ENCODE measurements at places on chromosomes 11 and 22.

GRCh38 chr11:80204021-80204420 lies 763.2 kb upstream of the TENM4 start:
- no peak for DNase-seq

DNA sequence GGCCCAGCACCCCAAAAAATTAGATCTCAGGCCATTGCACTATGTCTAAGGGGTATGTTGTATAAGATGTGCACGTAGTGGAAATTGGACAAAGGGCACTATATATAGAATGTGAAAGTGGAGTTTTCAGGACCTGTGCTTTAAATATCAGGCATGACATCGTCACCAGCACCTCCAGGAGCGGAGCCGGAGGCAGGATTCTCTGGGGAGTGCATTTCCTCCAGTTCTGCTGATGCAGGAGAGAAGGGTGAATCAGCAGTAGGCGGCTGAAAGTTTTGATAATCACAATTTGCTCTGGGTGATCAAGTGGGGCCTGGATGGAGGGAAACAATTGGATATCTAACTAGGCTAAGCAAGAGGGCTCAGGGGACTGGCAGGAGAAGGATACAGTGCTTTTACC lies 69.1 kb upstream of the NTM start:
- no peak for DNase-seq

DNA sequence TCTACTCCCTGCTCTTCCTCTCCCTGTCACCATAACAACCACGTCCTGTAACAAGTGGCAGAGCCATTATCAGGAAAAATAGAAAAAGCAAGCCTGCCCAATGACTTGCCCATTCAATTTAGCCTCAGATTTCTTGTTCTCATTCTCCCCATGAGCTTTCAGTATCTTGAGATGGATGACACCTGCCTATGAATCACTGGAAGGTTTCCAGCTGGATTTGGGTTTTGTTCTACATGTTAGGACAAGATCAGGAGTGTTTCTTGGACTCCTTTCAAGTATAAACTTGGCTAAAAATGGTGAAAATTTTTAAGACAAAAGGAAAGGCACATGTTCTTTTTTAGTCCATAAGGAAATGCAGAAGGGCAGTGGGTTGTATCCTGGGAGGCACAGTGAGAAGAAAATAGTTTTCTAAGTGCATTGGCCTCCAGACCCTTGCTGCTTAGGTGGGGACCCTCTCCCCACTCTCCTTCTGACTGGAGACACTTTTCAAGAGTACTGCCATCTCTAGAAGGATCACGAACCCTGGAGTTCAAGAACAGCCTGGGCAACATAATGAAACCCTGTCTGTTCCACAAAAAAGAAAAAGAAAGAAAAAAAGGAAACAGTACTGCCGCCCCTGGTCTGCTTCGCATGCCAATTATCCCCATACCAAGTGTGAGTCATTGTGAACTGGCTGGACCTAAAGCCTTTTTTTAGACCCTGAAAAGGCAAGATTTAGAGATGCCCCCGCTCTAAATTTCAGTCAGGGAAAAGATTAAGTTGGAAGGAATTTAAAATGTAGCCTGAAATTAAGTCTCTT lies 51.0 kb downstream of the MTNR1B start:
- no peak for DNase-seq

DNA sequence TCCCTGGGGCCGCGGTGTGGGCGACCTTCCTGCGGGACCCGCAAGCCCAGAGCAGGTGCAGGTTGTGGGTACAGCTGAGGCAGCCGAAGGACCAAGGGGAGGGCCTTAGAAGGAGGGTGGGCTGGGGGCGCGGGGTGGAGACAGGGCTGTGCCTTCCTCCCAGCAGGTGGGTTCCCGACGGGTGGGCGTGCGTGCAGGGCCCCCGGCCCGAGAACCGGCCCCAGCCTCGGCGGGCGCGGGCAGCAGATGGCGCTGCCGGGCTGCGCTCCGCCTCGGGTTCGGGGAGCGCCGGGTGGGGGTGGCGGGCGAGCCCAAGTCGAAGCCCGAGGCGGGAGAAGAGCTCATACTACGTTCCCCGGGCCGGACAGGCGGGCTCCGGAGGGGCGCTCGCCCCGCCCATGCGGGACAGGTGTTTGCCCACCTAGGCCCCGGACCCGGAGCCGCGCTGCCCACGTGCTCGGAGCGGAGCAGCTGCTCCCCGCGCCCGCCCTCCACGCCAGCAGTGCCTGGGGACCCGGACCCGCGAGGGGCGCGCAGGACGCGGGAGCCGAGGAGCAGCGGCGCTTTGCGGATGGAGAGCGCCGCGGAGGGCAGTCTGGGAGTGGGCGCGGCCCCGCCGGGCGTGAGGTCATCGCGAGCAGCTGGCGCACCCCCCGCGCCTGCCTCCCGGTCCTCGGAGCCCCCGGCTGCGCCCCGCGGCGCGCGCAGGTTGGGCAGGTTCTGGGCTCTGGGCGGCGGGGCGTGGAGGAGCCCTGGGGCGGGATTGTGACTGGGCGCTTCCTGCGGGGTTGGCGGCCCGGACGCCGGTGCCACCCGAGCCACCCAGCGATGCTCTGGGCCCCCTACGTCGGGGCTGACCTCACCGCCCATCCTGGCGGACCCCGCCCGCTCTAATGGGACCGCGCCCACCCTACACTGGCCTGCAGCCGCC lies 25.3 kb downstream of the DUSP8 start:
- peak; percentile 46 for DNase-seq

DNA sequence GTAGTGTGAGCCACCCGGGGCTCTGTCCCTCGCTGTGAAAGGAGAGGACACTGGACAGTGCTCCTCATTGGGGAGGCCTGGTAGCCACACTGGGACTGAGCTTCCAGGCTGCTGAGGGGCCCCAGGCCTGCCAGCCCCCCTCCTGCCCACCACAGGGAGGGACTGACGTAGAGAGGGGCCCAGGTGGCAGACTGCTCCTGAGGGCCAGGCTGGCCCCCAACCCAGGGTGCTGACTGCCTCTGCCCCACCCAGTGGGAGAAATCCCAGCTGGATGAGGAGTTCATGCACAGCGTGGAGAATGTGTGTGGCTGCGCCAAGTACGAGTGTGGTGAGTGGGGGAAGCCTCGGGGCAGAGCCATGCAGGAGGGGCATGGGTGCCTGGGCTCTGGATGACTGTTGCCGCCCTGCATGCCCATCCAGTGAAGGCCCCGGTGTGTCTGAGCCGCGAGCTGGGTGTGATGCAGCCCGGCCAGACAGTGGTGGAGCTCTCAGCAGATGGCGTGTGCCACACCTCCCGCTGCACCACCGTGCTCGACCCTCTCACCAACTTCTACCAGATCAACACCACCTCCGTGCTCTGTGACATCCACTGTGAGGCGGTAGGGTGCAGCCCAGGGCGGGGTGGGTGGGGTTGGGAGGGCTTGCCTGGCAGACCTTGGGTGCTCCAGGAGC lies 78.7 kb upstream of the MYOD1 start:
- DNase-seq, result no peak

DNA sequence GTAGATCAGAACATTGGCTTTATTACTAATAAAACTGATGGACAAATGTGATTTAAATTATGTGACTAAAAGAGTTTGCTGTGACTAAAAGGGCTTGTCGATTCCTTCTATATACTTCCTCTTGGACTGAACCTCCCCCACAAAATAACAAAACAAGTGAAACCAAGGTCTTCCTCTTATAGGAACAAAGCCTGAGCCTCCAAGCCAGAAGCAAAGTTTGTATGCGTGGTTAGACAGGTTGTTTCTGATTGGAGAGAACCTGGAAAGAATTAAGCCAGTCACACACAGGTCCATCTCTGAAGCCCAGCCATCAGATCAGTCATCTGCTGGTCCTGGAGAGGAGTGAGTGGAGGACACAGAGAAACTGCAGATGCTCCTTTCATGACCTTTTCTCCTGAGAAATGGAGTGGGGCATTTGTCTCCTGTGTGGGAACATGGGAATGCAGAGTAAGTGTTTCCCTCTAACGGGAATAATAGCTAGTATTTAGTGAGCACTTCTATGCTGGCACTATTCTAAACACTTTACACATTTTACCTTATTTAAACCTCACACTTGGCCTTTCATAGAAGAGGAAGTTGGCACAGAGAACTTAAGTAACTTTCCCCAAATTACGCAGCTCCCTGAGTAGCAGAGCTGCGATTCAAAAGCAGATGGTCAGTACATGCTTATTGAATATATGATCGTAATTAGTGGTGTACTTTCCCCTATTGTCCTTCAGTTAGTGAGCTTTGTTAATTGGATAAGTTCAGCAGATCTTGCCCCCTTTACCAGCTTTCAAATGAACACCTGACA lies 77.1 kb downstream of the UVRAG start:
- no peak for DNase-seq

DNA sequence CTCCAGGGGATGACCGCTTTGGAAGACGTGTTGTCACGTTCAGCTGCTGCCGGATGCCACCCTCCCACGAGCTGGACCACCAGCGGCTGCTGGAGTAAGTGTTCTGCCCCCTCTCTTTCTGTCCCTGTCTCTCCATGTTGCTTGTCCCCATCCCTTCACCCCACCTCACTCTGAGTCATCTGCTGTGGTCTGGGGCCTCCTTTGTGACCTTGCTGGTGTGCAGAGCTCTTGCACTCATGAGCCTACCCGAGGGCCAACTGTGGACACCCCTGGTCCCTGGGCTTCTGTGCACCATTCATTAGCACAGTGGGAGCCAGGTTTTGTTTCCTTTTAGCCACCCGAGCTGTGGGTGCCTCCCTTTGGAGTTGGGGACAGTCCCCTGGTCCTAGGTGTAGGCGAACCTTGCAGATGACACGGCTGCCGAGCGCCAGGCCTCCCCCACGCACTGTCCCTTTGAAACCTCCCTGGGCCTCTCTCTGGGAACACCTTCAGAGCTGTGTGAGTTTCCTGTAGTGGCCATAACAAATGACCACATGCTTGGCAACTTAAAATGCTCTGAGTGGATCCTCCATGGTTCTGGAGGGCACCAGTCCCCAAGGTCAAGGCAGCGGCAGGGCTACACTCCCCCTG lies 49.8 kb downstream of the ARHGAP8 start:
- no peak for DNase-seq

DNA sequence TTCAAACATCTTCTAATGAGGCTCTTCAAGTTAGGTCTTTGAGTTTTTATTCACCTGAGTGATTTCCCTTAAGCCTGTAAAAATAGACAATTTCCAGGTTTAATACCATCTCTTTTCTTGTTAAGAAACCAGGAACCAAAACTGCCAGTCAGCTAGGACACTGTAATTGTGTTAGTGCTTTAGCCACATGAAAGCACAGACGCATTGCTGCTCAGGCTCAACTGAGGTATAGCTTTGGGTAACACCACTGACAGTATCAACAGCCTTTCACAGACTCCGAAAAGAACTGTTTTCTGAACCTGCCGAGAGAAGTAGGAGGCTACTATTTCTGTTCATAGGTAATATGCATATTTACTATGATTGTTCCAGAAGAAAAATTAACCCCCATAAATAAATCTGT lies 768.7 kb downstream of the ETS1 start:
- no peak for DNase-seq

GRCh38 chr11:838441-839279 lies 3.7 kb downstream of the POLR2L start:
- DNase-seq, result no peak

GRCh38 chr11:28547321-28547741 lies 439.1 kb downstream of the METTL15 start:
- DNase-seq, result no peak

DNA sequence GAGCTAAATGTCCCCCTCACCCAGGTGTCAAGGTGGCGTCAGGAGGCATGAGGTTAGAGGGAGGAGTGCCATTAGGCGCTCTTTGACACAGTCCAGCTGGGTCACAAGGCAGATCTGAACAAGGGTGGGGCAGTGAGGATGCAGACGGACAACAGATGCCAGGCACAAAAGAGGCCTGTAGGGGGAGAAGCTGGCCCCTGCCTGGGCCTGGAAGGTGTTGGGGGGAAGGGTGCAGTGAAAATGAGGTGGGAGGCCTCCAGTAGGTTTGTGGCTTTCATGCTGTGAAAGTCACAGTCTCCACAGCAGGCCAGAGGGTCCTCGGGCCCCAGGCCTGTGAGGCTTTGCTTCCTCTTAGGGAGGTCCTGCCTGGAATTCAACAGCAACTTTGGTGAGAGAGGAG lies 85.0 kb upstream of the PLET1 start:
- DNase-seq, result no peak

DNA sequence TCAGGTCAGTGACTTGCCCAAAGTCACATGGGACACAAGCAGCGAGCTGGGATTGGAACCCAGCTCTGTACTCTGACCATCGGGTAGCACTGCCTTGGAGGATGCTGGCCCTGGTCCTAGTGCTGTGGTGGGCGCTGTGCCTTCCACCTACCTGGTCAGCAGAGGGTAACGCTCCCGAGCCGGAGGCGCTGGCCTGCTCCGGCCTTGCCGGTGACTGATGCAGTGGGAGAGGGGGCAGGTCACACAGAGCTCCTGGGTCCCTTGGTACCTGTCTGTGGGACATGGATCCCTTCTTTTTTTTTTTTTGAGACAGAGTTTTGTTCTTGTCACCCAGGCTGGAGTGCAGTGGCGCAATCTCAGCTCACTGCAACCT lies 43.0 kb downstream of the CACNA1I start:
- no peak for DNase-seq

- DNase-seq, result no peak
These were observed 22.3 kb upstream of the ST3GAL4 start for GRCh38 chr11:126333142-126333541.

GRCh38 chr22:37235897-37236607 lies 8.0 kb downstream of the RAC2 start:
- DNase-seq, result no peak

DNA sequence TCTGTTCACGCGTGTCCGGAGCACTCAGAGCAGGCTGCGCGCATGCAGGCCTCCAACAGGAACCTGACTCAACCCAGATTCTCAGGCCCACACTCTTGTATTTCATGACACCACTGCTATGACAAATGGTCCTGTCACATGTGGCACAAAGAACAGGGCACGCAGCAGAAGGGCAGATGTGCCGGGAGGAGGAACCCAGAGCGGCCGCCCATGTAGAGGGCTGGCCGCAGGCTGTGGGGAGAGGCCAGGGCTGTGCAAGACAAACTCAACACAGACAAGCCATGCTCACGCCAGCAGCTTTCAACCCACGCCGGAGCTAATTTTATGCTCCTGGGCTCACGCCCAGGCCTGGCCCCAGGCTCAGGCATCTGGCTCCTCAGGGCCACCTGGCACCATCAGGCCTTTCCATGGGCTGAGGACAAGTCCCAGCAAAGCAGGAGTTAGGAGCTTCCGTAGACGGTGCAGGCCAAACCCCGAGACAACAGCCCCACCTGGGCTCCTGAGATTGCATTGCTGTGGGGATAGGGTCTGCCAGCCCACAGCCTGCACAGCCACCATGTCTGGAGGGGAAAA lies 40.0 kb downstream of the DUSP8 start:
- no peak for DNase-seq

GRCh38 chr11:119936426-119936825 lies 201.5 kb downstream of the TRIM29 start:
- DNase-seq, result no peak

- peak; percentile 51 for DNase-seq
These were observed 347 bp downstream of the MN1 start for GRCh38 chr22:27801202-27801615.

DNA sequence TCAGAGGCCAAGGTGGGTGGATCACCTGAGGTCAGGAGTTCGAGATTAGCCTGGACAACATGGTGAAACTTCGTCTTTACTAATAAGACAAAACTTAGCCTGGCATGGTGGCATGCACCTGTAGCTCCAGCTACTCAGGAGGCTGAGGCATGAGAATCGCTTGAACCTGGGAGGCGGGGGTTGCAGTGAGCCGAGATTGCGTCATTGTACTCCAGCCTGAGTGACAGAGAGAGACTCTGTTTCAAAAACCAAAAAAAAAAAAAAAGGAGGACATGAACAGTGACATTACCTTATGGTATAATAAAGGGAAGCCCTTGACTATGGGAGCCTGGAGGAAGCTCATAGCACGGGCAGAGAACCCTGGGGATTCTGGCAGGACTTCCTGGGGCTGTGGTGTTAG lies 16.5 kb upstream of the PLEKHB1 start:
- no peak for DNase-seq

- DNase-seq, result no peak
These were observed 5.8 kb downstream of the VSTM5 start for GRCh38 chr11:93844568-93844967.
